Activated CD4-positive, alpha-beta T cell treated with anti-CD3 and anti-CD28 coated beads for 36 hours (primary cell): ENCODE measurements at places on chromosomes 5 and 9.

DNA sequence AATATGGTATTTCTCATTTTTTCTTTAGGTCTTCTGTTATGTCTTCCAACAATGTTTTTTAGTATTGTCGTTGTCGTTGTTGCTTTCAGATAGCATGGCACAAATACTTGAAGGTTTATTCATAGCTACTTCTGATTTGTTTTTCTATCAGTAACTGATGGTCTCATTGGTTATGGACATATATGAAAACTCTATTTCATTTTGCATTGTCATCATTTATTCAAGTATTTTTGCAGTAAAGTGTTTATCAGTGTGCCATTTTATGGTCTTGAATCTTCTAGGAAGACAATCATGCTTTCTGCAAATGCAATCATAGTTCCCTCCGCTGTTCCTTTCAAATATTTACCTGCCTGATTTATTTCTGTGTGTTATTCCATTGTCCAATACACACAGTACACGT is 44.0 kb upstream of the PRUNE2 start:
- DNase-seq = no peak

DNA sequence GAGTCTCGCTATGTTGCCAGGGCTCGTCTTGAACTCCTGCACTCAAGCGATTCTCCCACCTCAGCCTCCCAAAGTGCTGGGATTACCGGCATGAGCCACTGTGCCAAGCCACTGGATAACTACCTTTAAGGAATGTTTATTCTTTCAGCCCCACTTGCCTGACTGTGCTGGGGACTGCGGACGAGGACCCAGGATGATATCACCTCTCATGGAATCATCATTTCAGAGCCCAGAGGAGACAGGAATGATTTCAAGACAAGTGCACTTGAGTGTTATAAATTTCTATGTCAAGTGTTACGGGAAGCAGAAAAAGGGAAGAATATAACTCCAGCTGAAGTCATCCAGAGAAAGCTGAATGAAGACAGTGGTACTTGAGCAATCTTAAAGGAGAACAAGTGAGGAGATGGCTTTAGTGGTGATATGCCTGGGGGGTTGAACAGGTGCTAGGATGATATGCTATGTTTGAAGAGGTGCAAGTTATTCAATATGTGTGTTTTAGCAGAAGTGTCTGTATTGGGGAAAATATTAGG is 109.3 kb downstream of the DCP2 start:
- DNase-seq = no peak

DNA sequence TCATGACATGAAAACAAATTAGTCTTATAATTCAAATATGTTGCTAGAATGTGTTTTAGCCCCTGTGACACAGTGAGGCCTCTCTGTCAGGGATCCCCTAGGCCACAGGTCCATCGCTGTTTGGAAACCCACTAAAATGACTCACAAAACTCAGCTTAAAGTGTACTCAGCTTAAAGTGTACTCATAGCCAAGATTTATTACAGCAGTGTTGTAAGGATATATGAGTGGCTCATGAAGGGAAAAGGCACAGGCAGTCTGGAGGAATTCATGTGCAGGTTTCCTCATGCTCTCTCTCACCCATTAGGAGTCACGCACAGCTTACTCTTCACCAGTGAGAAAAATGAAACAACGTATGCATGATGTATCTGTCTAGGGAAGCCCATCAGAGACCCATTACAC is 24.4 kb upstream of the TGFBI start:
- no peak for DNase-seq

GRCh38 chr9:3733039-3733408 is 207.2 kb upstream of the RFX3 start:
- DNase-seq = no peak

- no peak for DNase-seq
Measured at GRCh38 chr5:18032744-18033143, 398.5 kb downstream of the TAF11L14 start.
